ENCODE measurements at places on chromosomes 13 and 19. TPM values are rescaled to one million over a fixed set of nuclear protein-coding genes. Genes with fewer than 3 reads are reported as not detected.
A peak's percentile ranks its signal among the peaks of the same experiment; 100 is the strongest.

GSX1 gene
- not detected for total RNA-seq

- H3K4me3 ChIP-seq = no peak overlapping the region
- H3K27me3 ChIP-seq = no peaks in the 10 kb centered on the region
- peak overlapping the region; percentile 79 for H3K27ac ChIP-seq
- no peaks in the 10 kb centered on the region for H3K36me3 ChIP-seq
- H3K4me1 ChIP-seq = peaks cover 44% of the 10 kb centered on the region
Observed at GRCh38 chr13:46571909-46572595, 19.1 kb downstream of the LRCH1 start.

- H3K4me1 ChIP-seq = peaks cover 64% of the 10 kb centered on the region
- H3K27ac ChIP-seq = peak overlapping the region; percentile 73
- H3K4me3 ChIP-seq = peak overlapping the region; percentile 35
- no peaks in the 10 kb centered on the region for H3K36me3 ChIP-seq
- no peak for DNase-seq
- no peaks in the 10 kb centered on the region for H3K27me3 ChIP-seq
Observed at GRCh38 chr19:18291019-18291524, 9.7 kb upstream of the JUND start.

SIGLEC10 gene
- not detected for total RNA-seq

SYT5 gene
- total RNA-seq = not detected

DNA sequence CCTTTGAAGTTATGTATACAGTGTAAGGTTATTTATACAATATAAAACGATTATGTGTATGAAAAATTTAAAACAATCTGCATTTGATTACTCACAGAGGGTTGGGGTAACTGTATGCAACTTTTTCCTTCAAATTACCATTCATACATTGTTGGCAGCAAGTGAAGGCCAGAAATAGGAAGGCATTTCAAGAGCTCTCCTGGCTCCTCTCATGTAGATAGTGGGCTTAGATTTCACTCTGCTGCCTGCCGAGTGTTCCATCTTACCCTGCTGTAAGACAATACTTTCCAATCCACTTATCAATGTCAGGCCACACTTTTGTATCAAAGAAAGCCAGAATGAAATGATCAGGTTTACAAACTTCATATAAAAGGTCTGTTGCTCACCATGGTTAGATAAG is 245.2 kb downstream of the DNAJC15 start:
- H3K36me3 ChIP-seq = no peaks in the 10 kb centered on the region
- peak overlapping the region; percentile 78 for H3K27ac ChIP-seq
- H3K4me3 ChIP-seq = peak overlapping the region; percentile 11
- no peaks in the 10 kb centered on the region for H3K27me3 ChIP-seq
- H3K4me1 ChIP-seq = peaks cover 33% of the 10 kb centered on the region
- no peak for DNase-seq

GRCh38 chr19:18156841-18157464 is 4.0 kb downstream of the PIK3R2 start:
- H3K4me3 ChIP-seq = no peak overlapping the region
- peak overlapping the region; percentile 67 for H3K27ac ChIP-seq
- no peaks in the 10 kb centered on the region for H3K27me3 ChIP-seq
- no peaks in the 10 kb centered on the region for H3K36me3 ChIP-seq
- peak; percentile 93 for DNase-seq
